ENCODE measurements at places on chromosomes 1 and 21.

DNA sequence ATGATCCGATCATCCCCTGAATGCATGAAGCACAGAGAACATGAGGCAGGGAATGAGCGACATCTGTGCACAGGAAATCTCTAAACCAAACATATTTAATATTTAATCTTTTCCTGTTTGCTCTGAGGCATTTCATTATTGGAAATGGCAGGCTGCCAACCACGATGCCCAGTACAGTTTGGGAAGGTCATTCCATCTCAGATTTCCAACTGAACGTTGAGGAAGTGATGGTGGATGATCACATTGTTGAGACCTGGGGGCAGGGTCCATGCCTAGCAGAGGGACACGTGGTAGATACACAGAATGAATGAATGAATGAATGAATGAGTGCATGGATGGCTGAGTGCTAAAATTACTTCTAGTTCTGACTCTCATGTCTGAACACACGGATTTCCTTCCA, 15.9 kb upstream of the FASLG start:
- DNase-seq, result no peak

GRCh38 chr1:26771643-26772321, 16.0 kb upstream of the PIGV start:
- DNase-seq, result peak; percentile 69

DNA sequence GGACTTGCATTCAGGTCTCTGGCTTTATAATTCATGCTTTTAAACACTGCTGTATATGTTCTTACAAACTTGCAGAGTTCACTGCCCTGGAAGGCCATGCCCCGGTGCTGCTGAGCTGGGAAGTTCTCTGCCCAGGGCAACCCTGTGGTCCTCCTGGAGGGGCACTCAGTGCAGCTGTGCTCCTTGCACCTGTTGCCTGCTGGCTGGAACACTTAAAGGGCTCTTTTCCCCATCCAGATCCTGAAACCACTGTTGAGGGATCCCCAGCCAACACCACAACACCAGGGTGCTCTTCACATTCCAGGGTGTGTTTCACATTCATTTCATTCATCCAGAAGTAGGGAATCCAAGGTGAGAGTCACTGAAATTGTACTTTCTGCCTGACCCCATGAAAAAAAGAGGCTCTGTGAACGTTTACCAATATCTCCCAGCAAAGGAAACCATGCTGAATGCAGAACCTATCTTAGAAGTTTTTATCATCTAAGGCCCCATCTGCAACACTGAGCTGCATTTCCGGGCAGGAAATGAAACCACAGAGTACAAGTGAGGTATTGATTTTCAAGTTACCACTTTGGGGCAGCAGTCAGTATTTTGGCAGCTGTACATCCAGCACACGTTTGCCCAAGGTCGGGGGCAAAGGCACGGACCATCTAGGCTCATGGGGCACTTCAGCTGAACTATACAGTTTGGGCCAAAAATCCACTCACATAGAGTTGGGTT, 16.4 kb upstream of the KIAA0040 start:
- peak; percentile 60 for DNase-seq

DNA sequence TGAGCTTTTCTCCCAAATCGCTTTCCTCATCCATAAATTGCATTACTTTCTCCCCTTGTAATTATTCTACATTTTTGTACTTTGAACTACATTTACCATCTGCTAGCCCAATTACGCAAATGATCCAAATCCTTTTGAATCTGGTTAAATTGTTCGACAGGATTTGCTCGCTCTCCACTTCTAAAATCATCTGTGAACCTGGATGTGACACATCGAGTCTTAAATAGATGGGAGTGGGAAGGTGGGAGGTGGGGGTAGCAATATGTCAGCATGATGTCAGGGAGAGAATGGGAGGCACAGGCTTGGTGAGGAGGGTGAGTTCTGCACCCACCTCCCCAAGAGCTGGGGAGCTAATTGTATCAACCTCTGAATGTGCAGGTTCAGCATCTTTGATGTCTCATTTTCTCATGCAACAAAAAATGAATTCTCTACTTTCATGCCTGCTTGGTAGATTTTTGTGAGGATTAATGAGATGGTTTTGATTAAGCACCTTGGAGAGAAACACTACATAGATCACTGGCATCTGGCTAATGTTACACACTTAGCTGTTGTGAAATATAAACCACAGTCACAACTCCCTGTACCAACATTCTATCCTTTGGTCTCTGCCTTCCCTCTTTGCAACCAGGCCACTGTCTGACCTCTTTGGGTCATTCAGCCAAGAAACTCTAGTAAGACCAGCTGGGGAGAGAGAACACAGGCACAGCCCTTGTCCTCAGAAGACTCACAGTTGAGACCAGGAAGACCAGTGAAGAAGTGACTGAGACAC, 165.1 kb downstream of the DAB1 start:
- DNase-seq, result no peak

DNA sequence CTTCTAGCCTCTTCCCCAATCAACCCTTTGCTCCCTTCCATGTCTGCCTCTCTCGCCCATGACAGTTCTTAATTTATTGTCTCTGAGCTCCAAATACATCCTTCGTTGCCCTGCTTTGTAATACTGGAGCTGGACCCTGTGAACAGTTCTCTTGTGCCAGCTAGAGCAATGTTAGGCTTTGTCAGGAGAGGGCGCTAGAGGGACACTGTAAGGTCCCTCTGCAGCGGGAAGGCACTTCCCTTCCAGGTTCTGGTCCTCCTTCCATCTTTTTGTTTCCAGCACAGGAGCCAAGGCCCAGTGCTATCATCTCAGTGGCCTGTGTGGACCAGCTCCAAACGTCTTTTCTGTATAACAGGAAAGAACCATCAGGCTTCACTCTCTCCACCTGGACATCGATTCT, 95.9 kb downstream of the PTPRU start:
- peak; percentile 58 for DNase-seq

DNA sequence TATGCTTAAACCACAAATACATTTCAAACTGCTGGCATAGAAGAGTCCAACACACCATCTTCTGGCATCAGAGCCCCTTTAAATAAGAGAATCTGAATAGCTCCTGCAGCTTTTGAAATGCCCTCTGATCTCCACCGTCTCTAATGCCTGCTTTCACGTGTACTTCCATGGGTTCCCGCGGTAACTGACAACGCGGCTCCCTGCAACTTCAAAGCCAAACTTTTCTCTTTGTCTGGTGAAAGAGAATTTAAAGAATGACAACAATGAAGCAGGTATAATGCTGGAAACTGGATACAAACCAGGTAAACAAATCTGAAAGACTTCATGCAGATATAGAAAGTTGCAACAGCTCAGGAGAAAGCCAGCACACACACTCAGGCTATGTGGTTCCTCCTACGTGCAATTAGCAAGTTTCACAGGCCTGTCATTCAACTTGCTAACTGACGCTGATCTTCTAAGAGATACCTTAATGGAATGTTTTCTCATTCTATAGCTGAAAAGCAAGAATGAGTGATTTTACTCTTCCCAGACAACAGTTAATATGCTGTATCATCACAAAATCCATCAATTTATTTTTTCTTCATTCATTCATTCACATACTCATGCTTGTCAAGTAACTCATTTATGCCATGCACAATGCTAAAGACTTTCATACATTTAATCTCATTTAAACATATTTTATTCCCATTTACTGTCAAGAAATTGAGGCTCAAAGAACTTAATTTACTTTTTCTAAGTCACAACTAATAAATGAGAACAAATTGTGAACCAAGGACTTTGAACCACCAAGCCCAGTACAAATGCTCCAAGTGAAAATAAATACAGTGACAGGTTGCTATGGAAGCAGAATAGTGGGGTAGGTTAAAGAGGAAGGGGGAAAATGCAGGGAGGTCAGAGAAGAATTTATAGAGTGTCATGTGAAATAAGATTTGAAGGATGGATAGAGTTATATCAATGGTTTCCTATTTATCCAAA, 202.7 kb upstream of the SNX7 start:
- DNase-seq, result no peak

GRCh38 chr1:234281826-234282489, 91.3 kb upstream of the COA6 start:
- no peak for DNase-seq

GRCh38 chr1:55275151-55275748, 60.1 kb upstream of the USP24 start:
- DNase-seq, result no peak

DNA sequence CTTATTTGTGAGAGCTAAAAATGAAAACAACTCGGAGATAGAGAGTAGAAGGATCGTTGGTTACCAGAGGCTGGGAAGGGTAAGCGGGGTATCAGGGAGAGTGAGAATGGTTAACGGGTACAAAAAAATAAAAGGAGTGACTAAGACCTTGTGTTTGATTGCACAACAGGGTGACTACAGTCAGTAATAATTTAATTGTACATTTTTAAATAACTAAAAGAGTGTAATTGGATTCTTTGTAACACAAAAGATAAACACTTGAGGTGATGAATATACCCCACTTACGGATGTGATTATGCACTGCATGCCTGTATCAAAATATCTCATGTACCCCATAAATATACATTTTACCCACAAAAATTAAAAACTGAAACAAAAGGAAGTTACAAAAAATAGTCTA, 29.4 kb downstream of the FOXJ3 start:
- no peak for DNase-seq

DNA sequence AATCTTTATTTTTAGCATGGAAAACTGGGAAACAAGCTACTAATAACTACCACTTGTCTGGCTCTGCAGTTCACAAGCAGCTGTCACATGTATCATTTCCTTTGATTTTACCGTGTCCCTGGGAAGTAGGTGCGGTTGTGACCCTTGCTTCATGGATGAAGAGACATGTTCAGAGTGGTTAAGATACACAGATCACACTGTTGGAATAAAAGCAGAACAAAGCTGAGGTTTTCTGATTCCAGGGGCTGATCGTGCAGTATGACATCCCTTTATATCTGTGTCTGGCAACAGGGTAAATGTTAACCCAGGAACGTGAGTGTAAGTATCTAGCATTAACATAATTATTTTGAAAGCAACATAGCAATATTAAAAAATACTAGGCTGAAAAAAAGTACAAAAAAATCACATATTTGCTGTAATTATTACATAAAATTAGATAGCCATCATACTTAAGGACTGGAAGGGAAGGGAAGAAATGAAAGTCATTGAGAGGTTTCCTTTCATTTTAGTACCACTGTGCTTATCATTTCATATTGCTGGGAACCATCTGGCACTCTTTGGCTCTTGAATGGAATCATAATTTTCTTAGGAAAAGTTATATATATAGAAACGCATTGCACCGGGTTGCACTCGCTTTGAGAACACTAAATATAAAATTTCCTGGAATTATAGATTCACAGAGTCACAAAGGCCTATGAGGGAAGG, 62.8 kb upstream of the PAXBP1 start:
- no peak for DNase-seq

DNA sequence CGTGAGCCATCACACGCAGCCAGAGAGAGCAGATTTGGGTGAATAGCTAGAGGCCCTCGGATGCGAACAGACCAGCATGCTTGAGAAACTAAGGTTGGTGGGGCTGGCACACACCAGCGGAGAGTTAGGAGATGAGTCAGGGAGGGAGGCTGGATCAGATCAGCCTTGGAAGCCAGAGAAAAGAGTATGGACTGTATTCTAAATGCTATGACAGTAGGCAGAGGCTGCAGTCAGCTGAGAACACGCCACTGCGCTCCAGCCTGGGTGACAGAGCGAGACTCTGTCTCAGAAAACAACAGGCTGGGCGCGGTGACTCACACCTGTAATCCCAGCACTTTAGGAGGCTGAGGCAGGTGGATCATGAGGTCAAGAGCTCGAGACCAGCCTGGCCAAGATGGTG, 4.0 kb upstream of the PLEKHM2 start:
- DNase-seq, result no peak

DNA sequence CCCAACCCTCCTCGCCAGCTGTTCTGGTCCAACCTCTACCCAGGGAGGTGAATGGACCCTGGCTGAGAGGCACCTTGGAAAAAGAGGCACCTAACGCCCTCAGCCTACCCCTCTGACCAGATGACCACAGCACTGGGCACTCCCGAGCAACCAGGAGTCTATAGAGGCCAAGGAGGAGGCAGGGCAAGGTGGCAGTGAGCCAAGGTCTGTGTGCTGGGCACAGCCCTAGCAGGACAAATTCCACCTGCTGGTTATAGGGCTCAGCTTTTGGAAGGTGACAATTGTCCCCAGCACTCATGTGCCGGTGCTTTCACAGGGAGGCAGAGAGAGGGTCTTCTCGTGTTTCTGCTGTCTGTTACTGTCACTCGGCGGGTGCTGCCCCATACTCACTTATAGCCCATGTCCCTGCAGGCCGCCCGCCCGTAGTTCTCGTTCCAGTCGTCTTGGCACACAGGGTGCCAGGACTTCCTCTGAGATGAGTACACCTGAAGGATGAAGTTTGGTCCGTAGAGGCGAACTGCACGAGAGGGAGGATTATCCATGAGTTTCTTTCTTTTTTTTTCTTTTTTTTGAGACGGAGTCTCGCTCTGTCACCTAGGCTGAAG, 27.8 kb downstream of the TMPRSS2 start:
- no peak for DNase-seq

GRCh38 chr21:21046063-21046462, 47.9 kb downstream of the NCAM2 start:
- no peak for DNase-seq

- DNase-seq, result no peak
Observed at GRCh38 chr1:6118415-6118814, 61.7 kb downstream of the CHD5 start.

- no peak for DNase-seq
Observed at GRCh38 chr1:162080472-162081015, 11.1 kb downstream of the NOS1AP start.

DNA sequence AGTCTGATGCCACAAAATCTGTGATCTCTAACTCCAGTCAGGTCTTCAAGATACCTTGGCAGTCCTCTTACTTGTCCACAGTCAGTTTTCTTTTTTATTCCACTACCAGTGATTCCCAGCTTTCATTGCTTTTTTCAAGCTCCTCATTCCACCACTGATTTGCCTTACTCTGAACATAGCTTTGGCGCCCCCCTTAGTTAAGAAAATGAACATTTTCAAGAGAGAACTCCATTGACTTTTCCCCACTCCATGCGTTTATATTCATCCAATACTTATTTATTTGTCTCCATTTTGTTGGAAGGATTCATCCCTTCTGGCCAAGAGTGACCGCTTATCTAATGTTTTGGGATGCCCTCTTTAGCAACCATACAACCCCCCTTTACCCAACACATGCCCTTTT, 33.9 kb upstream of the IPO9 start:
- DNase-seq, result peak; percentile 39

DNA sequence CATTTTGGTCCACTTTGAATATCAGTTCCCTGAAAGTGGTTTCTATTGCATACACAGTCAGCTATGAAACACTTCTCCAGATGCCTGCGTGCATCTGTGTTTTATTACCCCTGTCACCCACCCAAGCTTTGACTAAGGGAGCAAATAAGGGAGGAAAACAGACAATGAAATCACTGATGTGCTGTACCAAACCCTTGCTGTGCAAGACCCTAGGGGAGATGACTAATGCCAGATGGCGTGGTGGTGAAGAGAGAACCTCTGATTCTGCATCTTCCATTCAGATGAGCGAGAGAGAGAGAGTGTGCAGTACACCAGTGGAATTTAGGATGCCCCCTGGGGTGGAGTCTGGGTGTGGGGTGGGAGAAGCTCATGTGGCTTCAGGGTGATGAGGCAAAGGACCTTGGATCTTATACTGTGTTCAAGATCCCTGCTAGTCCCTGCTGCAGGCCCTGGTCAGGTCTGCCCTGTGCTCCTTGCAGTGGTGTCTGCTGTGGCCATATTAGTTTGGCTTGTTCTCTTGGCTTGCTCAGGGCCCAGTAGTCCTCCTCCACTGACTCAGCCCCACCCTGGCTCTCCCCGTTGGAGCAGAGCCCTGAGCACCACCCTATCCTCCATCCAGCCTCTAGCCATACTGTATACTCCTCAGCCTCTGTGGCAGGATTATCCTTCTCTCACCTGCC, 18.5 kb downstream of the CLCA1 start:
- peak; percentile 11 for DNase-seq

All from NB4 (cell line).